Omental fat pad (tissue), 4 donors: ENCODE measurements at places on chromosomes 5 and 9.

DNA sequence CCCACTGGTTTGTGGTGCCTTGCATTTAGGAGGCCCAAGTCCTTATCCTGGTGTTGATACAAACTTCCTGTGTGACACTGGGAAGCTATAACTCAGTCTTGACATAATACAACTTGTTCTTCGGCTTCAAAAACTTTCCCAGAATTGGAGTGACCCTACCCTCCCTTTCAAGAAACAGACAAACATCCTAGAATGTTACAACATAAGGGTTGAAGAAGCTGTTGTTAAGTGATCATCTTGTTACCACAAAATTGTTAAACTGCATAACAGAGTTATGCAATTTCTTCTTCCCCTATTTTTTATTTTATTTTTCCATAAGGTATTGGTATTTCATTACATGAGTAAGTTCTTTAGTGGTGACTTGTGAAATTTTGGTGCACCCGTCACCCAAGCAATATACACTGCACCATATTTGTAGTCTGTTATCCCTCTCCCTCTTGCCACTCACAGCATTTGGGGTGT, 21.3 kb downstream of the TLR4 start:
- no peak for DNase-seq

GRCh38 chr5:58381566-58381965, 78.3 kb downstream of the PLK2 start:
- DNase-seq, result no peak

DNA sequence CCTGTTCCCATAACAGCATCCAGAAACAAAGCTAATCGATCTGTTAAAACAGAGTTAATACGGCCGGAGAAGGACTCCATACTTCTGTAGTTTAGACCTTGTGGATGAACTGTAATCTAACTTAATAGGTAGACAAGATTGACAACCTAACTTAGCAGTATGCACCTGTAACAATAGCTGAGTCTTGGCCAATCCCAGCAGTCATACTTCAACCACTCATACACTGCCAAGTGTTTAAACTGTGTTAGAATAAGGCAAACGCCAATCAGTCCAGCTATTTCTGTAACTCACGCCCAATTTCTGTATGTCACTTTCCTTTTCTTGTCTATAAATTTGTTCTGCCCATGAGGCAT, 33.7 kb upstream of the MACIR start:
- DNase-seq, result no peak

GRCh38 chr5:17379100-17379951, 118.7 kb upstream of the TAF11L2 start:
- DNase-seq, result no peak

DNA sequence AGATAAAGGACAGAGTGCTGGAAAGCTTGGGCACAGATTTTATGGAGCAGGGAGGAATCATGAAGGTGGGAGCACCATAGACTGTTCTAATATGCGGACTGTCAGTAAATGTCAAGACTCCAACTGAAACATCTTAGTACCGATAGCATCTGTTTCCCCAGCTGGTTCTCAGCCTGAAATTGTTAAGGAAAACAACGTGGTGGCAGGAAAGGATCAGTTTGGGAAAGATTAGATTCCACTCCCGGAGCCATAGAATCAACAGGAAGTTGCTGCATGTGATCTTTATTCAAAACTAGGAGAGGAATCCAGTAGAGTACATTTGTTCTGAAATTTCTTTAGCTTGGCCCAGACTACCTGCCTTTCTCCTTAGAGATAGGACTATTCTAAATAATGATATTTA, 559.1 kb downstream of the CSNK1G3 start:
- DNase-seq, result no peak

DNA sequence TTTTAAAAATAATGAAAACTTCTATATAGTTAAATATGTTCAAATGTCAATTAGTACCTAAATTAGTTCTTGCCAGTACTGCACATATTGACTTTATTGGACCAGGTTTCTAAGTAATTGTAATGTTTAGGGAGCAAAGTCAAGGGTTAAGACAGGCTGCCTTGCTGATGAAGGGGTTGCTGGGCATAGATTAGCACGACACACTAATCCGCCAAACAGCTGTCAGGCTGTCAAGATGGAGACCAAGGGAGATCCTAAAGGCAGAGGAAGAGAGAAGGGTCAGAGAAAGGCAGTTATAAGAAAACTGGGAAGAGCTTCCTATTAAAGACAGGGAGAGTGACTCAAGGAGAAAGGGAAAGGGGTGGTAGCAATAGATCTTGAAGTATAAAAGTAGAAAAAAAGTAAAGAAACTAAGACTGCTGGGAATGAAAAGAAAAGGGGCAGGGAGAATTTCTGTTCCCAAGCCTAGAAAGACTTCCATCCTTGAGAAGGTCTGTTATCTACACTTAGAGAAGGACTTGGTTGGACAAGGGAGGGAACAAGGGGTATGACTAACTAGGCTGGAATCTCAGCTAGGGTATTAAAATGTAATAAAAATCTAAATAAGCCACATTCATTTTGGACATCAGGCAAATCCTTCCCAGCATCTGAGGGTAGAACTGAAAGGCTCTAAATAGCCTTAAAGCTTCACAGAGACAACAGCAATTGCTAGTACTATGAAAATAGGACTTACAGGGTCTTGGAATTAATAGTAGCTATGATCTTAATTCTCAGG, 188.7 kb downstream of the FBXL17 start:
- DNase-seq, result no peak

GRCh38 chr9:127983847-127984289, 3.1 kb upstream of the EEIG1 start:
- DNase-seq, result no peak

DNA sequence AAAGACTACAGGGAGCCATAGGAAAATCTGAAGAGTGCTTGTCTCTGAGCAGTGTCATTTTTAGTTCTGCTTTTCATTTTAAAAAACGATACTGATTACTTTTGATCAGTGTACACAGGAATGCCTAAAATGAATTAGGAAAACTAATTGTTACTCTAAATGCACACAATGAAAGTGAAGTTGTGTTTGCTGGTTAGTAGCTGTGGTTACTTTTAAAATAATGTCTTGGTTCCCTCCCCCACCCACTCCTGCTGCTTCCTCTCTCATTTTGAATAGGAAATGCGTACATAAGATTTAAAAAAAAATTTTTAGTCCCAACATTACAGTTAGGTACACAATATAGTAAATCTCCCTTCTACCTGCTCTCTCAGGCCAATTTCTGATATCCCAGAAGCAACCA, 47.5 kb upstream of the PLPP1 start:
- no peak for DNase-seq

DNA sequence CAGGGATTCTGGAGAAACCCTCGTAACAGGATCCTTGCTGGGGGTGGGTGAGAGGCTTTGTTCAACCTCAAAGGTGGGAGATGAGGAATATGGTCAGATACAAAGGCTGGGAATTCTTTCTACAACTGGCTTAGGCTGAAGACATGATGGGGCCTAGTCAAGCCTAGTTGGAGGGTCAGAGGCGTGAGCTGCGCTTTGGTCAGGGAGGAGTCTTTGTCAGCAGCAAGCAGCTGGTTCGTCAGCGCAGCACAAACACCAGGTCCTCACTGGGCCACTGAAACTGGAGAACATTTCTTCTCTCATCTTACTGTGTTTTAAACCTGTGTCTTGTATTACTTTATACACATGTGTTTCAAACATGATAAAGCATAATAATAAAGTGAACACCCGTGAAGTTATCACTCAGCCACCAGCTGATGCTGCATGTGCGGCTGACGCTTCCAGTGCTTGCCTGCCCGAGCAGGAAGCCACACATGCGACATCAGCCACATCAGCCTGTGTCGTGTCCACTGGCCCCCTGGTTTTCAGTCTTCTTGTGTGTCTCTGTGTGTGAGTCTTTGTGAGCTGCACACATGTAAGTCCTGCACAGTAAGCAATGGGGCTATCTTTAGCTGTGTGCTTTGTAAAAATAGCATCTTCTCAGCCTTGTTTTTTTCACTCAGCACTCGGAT, 81.5 kb downstream of the WNK2 start:
- no peak for DNase-seq

DNA sequence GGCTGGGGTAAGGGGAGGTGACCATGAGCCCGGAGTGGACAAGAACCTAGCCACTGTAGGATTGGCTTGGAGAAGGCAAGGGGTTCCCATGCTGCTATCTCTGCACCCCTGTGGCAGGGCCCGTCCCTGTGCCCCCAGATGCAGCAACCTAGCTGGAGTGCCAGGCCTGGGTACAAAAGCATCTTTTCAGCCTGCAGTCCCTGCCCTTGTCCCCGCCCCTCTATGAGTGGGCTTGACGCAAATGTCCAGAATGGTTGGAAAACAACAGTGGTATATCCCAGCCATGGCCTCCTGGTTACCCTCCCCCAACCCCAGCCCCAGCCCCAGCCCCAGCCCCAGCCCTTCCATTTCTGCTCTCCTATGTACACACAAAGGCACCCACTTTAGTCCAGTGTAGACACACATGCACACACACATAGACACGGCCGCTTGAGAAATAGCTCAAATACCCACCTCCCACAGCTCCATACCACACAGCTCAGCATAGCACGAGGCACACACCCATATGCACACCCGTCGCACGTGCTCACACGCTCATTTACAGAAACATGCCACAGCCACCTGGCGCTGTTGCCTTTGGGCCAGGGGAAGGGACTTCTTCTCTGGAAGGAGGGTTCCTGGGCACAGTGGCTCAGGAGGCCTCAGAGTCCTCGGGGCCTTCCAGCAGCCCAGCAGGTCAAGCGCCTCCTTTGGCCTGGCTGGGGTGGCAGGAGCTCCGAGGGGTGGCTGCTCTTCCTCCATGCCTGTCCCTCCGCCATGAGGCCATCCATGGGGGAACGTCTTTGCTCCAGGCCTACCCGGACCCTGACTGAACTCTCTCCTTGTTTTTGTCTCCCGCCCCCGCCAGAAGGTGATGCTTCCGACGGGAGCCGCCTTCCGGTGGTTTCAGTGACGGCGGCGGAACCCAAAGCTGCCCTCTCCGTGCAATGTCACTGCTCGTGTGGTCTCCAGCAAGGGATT, 34.1 kb downstream of the CXXC5 start:
- no peak for DNase-seq

- no peak for DNase-seq
Measured at GRCh38 chr5:178690208-178690607, 40.3 kb downstream of the ZNF354A start.

- DNase-seq, result no peak
Measured at GRCh38 chr9:126357074-126357473, 30.4 kb downstream of the MVB12B start.

GRCh38 chr5:79853028-79853427, 138.0 kb downstream of the MTX3 start:
- DNase-seq, result no peak

- DNase-seq, result no peak
Measured at GRCh38 chr5:10660720-10661387, 97.0 kb downstream of the ANKRD33B start.

DNA sequence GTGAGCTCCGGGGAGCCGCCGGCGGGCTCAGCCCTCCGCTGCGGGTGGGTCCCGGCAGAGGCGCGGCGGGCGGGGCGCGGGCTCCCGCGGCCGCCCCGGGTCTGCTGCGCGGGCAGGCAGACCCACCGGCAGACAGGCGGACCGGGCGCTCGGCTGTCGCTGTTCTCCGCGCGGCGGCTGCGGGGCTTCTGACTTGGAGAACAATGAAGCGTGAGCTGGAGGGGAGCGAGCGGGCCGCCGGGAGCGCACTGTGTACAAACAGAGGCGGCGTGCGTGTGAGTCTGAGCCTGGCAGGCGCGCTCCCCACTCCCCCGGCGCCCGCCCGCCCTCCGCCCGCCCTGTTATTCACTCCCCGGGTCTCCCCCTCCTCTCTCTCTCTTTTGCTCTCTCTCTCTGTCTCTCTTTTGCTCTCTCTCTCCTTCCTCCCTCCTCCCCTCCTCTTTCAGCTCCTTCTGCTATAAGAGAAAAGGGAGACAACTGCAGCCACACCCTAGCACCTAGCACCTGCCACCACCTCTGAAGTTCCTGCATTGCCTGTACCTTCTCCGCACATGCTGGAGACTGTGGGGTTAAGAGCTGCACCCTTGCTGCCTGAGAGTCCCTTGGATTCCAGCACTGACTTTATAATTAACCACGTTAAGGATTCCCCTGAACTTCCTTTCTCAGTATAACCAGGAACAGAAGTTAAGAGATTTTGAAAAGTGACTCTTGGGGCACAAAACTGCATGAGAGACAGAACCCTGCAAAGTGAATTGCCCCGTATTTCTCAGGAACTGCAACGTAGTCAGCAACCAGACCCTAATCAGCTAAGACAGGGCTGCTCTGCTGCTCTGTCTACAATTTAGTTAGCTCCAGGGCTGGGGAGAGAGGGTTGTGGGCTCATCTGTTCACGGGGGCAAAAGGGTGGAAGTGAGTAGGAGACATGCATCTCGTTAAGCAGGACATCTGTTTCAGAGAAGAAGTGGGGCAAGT, at the start of gene EDIL3:
Gene EDIL3 (minus strand): TSS at position 277 of the 972 bp plus-strand sequence. CDS start 506 bp downstream, outside the sequence.
- DNase-seq, result no peak

- no peak for DNase-seq
Measured at GRCh38 chr9:98575379-98576346, 133.1 kb downstream of the GABBR2 start.

DNA sequence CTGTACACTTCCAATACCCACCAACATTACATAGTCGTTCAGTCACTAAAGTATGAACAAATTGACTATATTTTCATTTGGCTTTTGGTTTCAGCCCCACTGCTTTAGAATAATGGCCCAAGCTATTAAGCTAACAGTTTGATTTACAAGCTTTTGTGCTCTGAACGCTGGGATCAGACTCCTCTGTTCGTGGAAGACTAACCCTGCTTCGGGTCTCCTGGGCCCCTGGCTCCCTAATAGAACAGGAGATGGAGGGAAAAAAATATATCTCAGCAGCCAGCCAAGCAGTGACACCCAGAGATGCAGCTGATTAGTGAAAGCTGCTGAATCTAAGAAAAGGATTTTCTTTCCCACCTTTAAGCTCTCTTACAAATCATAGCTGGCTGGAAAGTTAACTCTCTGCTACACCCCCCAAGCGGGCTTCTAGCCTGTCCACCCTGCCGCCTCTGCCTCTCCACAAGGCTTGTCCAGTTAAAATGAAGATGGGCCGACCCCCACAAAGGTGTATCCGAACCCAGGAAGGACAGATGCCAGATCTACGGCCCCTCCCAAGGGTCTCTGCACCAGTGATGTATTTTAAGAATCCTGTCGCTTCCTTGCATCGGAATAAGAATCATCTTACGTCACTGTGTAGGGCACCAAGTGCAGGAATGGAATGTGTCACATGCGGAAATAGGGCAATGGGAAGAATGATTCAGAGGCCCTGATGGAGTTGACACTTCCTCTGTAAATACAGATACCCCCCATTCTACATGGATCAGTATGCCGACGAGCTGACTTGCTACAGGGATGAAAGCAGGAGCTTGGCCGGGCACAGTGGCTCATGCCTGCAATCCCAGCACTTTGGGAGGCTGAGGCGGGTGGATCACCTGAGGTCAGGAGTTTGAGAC, 33.4 kb upstream of the BARHL1 start:
- no peak for DNase-seq

DNA sequence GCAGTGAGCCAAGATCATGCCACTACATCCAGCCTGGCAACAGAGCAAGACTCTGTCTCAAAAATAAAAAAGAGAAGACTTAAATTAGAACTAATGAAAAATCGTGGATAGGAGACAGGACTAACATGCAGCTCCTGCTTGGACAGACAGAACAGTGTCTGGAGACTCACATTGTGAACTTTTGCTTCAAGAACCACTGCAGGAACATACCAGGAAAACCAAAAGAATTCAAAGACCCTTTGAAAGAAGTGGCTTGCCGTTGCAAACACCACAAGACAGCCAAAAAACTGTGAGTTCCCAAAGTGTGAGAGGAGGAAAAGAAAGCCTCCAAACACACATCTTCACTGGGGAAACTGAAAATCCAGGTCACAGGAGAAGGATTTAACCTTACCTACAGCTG, 48.8 kb upstream of the SNAPC3 start:
- no peak for DNase-seq

- DNase-seq, result no peak
Measured at GRCh38 chr5:169801781-169802180, 164.7 kb downstream of the DOCK2 start.
